ENCODE measurements at places on chromosomes 11 and 22. TPM values are rescaled to one million over a fixed set of nuclear protein-coding genes. Genes with fewer than 3 reads are reported as not detected.

DNA sequence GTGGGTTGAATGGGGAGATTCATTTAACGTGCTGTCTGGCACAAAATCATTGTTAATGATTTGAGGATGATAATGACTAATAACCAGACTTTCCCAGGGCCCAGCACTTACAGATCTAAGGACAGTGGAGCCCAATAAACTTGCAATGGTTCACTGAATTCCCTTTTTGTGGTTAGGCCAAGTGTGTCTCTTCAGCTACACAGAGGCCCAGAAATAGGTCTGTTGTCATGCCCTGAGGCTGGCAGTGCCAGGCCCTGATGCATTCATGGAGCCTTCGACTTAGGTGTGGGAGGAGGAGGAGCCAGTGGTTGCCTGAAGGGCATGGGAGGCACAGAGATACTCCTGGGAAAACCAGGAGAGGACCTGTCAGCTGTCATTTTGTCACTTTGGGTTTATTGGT lies 56.1 kb downstream of the KIAA1671 start:
- DNase-seq, result no peak

The PHOX2A gene
- not detected for total RNA-seq

DNA sequence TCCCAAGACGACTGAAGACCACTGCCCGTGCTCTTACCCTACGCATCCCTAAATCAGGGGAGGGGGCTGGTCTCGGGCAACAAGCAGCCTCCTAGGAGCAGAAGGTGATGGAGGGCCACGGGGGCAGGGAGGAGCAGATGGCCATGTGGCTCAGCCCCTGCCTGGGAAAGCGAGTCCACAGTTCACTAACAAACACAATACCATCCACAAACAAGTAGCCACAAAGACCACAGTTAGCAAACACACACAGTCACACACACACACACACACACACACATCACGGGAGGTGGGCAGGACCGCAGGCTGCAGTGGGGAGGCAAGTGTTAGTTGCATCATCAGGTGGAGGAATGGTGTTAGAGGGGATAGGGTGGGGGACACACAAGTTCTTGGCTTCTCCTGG lies 13.2 kb upstream of the FXYD2 start:
- no peak for DNase-seq

The CABP4 gene
- total RNA-seq, result not detected

GRCh38 chr11:5689551-5689983 lies at the start of gene TRIM22:
Gene TRIM22, plus strand, starts transcription at chr11:5689790. Its CDS starts 6,443 bp downstream, at chr11:5696233.
- no peak for DNase-seq

DNA sequence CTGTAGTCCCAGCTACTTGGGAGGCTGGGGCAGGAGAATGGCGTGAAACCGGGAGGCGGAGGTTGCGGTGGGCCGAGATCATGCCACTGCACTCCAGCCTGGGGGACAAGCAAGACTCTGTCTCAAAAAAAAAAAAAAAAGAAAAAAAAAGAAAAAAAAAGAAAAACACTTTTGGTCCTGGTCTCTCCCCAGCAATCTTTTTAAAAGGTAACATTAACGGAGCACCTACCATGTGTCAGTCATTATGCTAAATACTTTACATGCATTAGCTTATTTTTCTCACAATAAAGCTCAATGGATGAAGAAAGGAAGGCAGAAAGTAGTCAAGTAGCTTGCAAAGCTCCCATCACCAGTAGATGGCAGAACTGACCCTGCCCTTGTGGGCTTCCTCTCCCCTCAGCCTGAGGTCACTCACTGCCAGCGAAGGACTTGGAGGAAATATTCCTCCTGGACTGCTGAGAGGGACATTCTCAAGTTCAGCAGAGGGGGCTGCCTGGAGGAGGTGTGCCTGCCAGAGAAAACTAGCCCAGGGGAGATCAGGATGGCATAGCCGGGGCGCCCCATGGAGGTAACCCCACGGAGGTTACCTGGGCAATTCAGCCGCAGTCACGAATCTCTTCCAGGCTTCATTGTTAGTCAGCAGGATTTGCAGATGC lies 15.5 kb downstream of the APOL3 start:
- DNase-seq, result peak; percentile 47

- DNase-seq, result no peak
Observed at GRCh38 chr11:1887451-1888346, 4.0 kb downstream of the PRR33 start.

The SMCO4 gene
- total RNA-seq, result 28.5 TPM

GRCh38 chr11:121936781-121937447 lies 179.1 kb downstream of the BLID start:
- DNase-seq, result no peak

GRCh38 chr11:65981101-65981740 lies 19.7 kb downstream of the SART1 start:
- no peak for DNase-seq

The CBX7 gene
- 0.20 TPM for total RNA-seq

GRCh38 chr22:26679003-26679629 lies 21.7 kb downstream of the MIAT start:
- DNase-seq, result peak; percentile 43

DNA sequence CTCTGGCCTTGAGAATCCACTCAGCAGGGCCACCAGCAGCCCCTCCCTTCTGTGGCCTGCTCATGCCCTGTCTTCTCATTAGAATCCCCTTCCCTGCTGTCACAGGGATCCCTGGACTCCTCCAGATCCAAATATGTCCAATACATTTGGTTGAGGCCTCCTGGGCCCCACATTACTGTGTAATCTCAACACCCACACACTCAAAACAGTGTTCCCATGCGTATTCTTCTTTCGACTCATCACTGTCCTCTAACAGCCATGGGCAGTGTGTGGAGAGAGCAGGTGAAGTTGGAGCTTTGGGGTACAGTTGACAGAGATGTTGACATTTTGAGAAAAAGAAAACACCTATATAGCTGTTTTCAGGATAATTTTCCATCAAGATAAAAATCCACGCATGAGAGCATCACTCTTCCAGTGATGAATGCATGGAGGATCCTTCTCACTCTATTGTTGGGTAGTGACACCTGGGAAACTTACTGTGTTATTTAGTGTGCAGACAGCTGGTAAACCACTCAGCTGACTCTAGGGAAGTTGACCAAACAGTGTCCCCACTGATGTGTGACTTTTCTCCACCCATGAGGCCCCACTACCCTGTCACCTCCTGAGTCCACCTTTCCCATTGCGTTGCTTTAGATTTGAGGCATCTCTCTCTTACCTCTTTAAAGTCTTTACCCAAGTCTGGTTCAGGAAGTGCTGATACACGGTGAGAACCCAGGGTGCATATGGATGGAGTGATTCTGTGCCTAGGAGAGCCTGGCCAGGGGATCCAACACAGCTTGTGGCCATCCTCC lies 28.7 kb upstream of the VPREB1 start:
- DNase-seq, result no peak

- DNase-seq, result no peak
Observed at GRCh38 chr11:61690706-61691379, 10.7 kb downstream of the DAGLA start.

GRCh38 chr11:69655479-69656428 lies 14.8 kb downstream of the CCND1 start:
- no peak for DNase-seq

DNA sequence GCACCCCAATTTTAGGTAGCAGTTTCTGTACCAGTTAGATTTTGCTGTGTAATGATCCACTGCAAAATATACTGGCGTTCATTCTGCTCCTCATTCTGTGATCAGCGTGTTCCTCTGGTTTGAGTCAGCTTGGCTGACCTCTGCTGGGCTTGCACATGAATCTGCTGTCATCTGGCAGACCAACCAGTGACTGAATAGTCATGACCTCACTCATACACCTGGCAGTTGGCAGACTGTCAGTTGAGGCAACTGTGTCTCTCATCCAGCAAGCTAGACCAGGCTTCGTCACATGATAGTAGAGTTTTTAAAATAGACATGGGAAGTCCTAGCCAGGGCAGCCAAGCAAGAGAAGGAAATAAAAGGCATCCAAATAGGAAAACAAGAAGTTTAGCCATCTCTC lies 316.3 kb upstream of the LARGE1 start:
- no peak for DNase-seq

- DNase-seq, result peak; percentile 6
Observed at GRCh38 chr11:131465746-131466145, 95.3 kb downstream of the NTM start.

The GRK2 gene
- 31.3 TPM for total RNA-seq

DNA sequence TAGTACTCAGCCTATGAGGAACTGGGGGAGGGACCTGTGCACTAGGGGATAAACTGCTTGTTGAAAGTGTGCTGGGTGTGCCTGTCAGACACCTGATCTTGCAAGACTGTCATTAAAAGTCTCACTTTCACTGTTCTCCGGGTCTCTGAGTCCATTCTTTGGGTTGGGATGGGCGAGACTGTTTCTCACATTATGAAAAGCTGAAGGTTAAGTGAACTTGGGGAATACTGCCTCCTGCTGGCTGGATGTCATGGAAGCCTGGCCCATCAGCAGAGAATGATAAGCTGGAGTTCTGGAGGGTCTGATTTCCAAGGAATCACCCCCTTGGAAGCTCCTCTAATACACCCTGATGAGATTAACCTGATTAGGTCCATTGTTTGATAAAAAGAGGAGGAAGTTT lies 9.0 kb upstream of the VPREB1 start:
- DNase-seq, result no peak

The PHF21B gene
- not detected for total RNA-seq

The CCDC116 gene
- total RNA-seq, result 0.33 TPM

The GRIK4 gene
- total RNA-seq, result 0.04 TPM

DNA sequence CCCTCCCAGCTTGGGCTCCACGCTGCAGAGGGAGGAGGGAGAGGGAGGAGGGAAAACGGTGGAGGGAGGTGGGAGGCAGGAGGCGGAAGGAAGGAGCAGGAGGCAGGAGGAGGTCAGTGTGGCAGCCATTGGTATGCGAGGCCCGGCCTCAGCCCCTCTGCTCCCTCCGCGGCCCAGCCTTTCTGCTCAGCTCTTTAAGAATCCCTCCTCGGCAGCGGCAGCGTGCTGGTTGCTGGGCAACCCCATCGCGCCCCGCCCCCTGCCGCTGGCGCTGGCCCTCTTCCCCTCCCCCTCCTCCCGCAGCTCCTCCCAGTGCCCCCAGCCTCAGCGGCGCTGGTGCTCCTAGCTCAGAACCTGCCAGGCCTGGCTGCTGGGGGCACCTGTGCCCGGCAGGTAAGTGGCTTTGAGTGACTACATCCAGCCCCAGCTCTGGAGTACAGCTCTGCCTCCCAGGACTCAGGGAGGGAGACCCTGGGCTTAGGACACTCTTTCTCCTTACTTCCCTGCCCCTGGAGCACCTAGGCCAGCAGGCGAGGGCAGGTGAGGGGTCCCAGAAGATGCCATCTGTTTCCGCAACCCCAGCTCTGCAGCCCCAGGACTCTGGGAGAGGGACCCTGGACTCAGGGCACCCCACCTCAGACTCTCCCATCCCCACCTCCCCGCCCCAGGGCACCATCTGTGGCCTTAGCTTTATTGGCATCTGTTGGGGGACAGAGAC lies 7.2 kb upstream of the FLRT1 start:
- DNase-seq, result no peak

DNA sequence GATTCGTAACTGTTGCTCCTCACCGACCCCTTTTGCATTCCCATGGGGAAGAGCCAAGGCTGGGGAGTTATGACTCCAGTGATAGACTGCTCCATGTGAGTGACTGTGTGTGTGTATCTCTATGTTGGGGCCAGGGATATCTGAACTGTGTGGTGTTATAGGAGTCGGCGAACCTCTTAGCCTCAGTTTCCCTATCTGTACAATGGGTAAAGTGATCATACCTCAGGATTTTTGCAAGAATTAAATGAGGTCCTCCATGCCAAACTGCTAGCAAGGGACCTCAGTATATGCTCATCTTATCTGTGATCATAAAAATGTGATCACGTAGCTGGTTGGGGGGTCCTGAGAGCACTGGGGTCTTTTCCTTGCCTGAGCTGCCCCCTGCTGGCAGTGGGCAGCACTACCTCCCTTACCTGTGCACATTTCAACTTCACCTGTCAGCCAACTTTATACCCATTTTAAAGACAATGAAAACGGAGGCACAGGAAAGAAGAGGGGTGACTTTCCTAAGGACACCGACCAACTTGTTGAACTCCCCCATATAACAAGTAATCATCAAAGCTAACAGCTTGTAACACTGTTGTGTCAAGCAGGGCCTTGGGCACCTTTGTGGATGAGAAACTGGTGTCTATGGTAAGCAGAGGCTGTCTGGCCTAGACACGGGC lies 1.4 kb upstream of the DPP3 start:
- peak; percentile 24 for DNase-seq
